Astrocyte of the cerebellum (primary cell): ENCODE measurements at places on chromosomes 16 and 17.

- DNase-seq = no peak
These were observed 2.4 kb downstream of the PGAP6 start for GRCh38 chr16:379183-379960.

- DNase-seq = no peak
These were observed 164.7 kb upstream of the C16orf82 start for GRCh38 chr16:26901983-26902382.

GRCh38 chr17:59341922-59342321 lies 10.5 kb downstream of the YPEL2 start:
- DNase-seq = no peak

DNA sequence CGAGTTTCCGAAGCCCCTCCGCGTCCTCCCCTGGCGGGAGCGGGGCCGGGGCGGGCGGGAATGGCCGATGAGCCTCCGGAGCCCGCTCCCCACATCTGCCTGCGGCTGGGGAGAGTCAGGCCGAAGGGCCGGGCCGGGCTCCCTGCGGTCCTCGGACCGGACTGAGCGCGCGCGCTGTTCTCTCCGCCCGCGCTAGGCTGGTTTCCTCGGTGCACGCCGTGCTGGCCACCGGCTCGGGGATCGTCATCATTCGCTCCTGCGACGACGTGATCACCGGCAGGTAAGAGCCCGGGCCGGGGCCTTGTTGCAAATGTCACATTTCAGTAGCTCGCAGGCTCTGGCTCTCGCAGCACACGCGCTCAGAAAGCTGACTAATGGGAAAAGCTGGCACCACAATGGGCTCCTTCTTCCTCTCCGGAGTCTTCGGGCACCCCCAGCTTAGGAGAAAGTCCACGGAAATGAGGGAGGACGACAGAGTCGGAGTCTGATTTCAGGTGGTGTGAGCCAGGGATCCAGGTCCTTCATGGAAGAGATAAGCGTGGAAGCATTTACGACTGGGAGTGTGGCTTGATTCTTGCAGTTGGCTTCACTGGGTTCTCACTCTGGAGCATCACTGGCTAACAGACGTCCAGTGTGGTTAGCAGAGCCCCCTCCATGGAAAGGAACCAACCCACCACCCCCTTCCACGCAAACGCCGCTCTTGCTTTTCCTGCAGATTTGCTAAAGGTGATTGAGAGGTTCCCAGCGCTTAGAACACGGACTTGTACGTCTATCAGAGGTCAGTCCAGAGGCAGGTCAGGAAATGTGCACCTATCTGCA lies 715 bp downstream of the TLCD3A start:
- DNase-seq = no peak

DNA sequence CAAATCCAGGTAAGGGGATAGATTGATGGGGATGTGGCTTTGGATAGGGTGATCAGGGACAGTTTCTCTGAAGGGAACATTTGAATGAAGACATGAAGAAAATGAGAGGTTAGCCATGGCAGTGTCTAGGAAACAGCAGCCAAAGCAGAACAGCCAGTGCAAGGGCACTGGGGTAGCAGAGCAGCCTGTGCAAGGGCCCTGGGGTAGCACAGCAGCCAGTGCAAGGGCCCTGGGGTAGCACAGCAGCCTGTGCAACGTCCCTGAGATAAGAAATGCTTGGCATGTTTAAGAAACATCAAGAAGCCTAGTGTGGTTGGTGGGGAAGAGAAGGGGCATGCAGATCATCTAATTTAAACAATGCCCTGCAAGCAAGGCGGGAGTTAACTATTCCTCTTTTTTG lies 128.5 kb downstream of the IRX5 start:
- DNase-seq = no peak
